Stimulated activated CD8-positive, alpha-beta memory T cell treated with anti-CD3 and anti-CD28 coated beads, Interleukin-4, amount 100 ng/mL, for 24 hours (primary cell): ENCODE measurements at places on chromosomes 1 and 21.

- no peak for DNase-seq
These were observed 2.3 kb downstream of the PLK3 start for GRCh38 chr1:44802306-44803061.

DNA sequence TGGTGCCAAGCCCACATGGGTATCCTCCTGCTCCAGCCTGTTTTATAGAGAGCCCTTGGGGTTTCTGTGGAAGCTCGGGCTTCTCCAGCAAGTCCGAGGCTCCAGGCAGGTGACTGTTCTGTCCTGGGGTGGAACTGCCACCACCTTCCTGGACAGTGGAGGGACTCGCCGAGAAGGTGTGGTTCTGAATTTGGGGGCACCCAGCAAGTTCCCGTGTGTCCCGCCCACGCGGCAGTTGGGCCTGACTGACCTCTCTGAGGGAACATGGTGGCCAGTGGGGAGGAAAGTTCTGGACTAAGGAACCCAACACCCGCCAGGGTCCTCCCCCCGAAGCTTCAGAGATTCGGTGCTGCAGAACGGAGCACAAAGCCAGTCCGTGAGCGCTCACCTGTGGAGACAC is 158.1 kb upstream of the C1orf174 start:
- no peak for DNase-seq

DNA sequence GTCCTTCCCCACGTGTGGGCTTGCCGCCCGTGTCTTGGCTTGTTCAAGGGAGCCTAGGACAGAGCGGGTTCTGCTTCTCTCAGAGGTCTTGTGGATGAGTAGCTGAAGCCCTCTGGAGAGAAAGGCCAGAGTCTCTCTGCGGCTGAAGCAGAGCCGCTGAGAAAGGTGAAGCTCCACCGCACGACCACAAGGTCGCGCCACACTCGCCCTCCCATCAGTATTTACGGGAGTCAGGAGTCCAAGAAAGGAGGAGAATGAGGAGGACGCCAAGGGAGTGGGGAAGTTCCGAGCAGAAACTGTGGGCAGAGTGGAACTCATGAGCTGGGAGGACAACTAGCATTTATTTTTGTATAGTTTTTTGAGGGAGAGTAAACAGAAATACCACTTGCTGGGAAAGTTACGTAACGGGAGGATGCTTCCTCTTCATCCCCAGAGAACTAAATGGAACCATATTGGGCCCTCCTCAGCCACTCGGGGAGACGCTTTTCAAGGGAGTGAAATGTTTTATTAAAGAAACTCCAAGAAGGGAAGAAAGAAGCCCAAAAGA is 51.6 kb upstream of the HAO2 start:
- DNase-seq = no peak

DNA sequence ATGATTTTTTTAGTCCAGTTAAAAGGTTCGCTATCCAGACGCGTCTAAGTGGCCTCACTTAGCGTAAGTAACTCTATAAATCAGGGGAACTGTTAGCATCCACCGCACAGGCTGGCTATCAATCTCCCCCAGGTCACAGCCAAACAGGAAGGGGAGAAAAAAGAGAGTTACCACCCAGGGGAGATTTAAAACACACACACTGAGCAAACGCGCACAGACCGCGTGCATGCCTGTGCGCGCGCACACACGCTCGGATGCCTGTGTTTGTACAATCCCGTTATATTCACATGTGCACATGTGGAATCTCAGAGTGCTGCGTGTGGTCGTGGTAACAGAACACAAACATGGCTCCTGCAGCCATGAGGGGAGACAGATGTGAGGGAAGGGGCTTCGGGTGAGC is 125.4 kb downstream of the CASZ1 start:
- no peak for DNase-seq

- DNase-seq = no peak
These were observed 44.8 kb downstream of the PRDM15 start for GRCh38 chr21:41834252-41834925.

DNA sequence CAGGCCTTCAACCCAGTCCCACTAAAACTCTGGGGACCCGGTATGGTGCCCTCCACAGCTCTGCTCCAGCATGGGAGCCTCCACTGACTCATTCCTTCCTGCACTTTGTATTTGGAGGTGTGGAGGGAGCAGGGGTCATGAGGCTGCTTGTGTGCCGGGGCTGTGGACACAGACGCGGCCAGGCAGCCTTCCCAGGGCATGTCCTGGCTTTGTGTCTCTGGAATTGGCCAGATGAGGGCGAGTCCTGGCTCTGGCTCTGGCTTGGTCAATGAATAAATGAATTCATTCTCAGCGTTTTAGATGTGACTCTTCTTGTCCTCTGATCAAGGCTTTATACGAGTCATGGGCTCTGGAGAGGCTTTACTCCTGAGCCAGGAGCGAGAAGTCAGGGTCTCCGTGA is 19.1 kb downstream of the AJAP1 start:
- no peak for DNase-seq

DNA sequence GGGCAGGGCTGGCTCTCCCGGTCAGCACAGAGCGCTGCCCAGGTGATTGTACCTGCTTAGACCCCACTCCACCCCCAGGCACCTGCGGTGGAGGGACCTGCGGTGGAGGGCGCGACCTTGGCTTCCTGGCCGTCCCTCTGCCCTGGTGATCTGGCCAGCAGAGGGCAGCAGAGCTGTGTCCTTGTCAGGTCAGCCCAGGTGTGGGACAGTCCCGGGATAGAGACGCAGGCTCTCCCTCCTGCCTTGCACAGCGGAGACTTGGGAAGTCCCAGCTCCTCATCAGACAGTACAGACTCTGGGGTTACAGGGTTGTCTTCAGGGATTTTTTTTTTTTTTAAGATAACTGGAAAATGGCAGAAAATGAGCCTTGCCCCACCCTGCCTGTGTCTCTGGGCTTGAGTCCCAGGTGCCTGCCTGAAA is 10.0 kb downstream of the SLX9 start:
- DNase-seq = peak; percentile 66

DNA sequence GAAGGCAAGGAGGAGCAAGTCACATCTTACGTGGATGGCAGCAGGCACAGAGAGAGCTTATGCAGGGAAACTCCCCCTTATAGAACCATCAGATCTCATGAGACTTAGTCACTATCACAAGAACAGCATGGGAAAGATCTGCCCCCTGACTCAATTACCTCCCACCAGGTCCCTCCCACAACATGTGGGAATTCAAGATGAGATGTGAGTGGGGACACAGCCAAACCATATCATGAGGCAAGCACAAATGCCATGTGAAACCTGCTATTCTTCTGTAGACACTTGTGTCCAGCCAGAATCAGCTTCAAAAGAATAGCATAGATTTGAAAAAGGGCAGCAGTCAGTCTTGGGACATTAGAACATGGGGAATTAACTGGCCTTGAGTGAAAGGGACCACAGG is 32.2 kb upstream of the UBE2U start:
- no peak for DNase-seq
